ENCODE measurements at places on chromosomes 16 and 17. TPM values are rescaled to one million over a fixed set of nuclear protein-coding genes. Genes with fewer than 3 reads are reported as not detected.

The DPEP2 gene
- total RNA-seq: not detected

The NPIPB5 gene
- 9.7 TPM for total RNA-seq

- no peak for DNase-seq
Observed at GRCh38 chr16:75081179-75081859, 35.3 kb downstream of the LDHD start.

The DBF4B gene
- 6.4 TPM for total RNA-seq

The PRCD gene
- 0.48 TPM for total RNA-seq
